Left ventricle myocardium inferior (tissue), 1 donor: ENCODE measurements at places on chromosomes 4 and X. TPM values are rescaled to one million over a fixed set of nuclear protein-coding genes. Genes with fewer than 3 reads are reported as not detected.

DNA sequence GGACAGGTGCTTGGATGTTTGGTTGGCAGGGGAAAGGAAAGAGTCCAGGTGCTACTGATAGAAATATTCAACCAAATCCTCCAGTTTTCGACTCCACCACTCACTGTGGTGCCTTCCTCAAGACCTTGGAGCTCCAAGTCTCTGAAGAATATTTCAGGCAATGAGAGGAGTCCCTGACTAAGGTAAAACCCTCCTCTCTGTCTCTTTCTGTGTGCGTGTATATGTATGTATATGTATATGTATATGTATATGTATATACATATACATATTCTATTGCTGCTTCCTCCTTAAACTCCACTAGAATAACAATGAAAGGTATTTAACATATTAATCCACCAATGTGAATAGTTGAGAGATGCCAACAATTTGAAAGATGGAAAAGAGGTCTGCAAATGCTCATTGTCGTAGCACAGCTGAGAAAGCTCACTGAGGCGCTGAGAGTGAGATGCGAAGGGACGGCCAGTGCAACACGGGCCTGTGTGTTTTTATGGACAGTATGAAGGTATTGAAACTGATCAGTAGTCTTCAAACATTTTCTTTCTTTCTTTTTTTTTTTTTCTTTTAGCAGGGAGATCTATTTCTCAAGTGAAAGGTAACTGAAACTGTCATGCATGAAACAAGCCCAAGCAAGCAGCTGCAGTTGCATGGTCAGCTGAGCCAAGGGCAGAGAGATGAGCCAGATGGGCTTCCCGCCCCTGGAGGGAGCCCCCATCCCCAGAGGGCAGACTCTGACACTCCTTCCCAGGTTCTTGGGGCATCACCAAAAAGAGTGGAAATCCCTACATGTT lies 41.1 kb upstream of the HS3ST1 start:
- no peak overlapping the region for H3K4me3 ChIP-seq
- no peak overlapping the region for H3K27ac ChIP-seq
- H3K4me1 ChIP-seq = no peaks in the 10 kb centered on the region
- no peaks in the 10 kb centered on the region for H3K27me3 ChIP-seq

DNA sequence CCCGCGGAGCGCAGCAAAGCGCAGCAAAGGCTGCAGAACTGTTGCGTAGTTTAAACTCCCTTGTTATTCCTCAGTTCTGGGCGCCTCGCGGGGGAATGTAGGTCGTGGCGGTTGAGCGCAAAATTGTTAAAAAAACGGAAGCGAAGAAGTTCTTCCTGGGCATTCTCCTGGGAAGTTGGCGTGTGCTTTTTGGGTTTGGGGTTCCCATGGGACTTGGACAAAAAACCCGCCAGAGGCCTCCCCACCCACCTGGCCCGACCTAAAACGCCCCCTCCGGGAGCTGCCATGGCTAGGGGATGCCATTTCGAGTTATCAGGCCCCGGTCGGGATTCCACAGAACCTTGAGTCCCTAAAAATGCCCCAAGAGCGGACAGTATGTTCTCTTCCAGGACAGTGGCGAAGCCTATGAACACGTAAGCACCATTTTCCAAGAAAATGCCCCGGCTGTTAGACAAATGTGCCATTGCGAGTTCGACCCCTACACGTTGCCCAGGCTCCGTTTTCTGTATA lies 8.9 kb downstream of the ZIC3 start:
- H3K36me3 ChIP-seq = no peaks in the 10 kb centered on the region
- no peak for DNase-seq
- H3K27ac ChIP-seq = no peak overlapping the region
- H3K27me3 ChIP-seq = peaks cover 90% of the 10 kb centered on the region

GRCh38 chrX:41409006-41409405 lies 38.1 kb upstream of the NYX start:
- no peaks in the 10 kb centered on the region for H3K36me3 ChIP-seq
- H3K4me3 ChIP-seq = no peak overlapping the region
- DNase-seq = no peak
- H3K4me1 ChIP-seq = no peaks in the 10 kb centered on the region
- H3K27ac ChIP-seq = no peak overlapping the region

GRCh38 chr4:67451464-67451863 lies 93.8 kb downstream of the CENPC start:
- H3K27me3 ChIP-seq = no peaks in the 10 kb centered on the region
- DNase-seq = no peak
- H3K36me3 ChIP-seq = peaks cover 39% of the 10 kb centered on the region

DNA sequence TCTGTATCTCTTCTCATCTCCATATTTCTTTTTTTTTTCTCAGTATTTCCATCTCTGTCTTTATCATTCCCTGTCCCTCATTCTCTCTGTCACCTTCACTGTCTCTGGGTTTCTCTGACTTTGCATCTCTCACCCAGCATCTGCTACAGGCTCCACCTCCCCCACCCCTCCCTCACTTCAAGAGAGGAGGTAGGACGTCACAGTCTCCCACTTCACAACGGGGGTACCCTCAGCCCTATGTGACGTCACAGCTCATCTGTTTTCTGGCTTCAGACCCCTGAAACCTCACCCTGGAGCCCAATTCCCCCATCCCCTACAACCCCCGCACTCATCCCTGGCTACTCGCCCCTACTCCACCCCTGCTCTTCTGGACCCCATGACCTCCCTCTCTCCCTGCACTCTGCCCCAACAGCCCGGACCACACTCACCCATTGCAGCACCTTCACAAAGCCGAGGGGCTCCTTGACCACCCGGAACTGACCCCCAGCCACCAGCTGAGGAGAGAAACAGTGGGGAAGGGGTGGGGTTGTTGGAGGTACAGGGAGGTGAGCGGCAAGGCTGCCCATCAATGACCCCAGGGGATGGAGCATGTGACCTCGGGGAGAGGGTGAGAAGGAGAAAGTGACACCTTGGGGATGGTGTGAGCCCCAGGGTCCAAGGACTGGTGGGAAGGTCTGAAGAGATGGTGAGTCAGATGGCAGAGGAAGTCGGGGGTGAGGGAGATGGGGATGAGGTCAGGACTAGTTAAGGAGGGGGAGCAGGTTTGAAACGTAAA lies 1.3 kb downstream of the SYP start:
- H3K4me3 ChIP-seq = no peak overlapping the region
- H3K4me1 ChIP-seq = peaks cover 8% of the 10 kb centered on the region
- H3K27me3 ChIP-seq = no peaks in the 10 kb centered on the region
- H3K27ac ChIP-seq = no peak overlapping the region

DNA sequence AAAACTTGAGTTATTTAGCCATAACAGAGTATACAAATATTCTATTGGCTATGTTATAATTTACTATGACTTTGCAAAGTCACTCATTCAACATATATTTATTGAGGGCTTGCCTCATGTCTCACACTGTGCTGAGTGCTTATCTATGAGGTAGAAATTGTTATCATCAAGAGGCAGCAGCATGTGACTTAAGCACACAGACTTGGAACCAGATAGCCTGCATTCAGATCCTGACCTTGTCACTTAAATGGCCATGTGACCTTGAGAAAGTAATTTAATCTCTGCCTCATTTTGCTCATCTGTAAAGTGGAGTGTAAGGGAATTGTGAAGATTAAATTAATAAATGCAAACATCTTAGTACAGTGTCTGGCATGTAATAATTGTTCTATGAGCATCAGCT lies 10.1 kb upstream of the EXOSC9 start:
- H3K4me3 ChIP-seq = no peak overlapping the region
- peaks cover 34% of the 10 kb centered on the region for H3K27me3 ChIP-seq
- H3K36me3 ChIP-seq = no peaks in the 10 kb centered on the region
- no peak for DNase-seq
- H3K4me1 ChIP-seq = peaks cover under 1% of the 10 kb centered on the region
- no peak overlapping the region for H3K27ac ChIP-seq

MAOA gene
- total RNA-seq = 113 TPM

SLC4A4 gene
- total RNA-seq = 29.8 TPM

SHROOM2 gene
- 0.71 TPM for total RNA-seq

NIPAL1 gene
- total RNA-seq = 0.25 TPM

NPY5R gene
- 0.25 TPM for total RNA-seq
